GM04504 (cell line): ENCODE measurements at places on chromosomes 11 and 22.
A peak's percentile ranks its signal among the peaks of the same experiment; 100 is the strongest.

DNA sequence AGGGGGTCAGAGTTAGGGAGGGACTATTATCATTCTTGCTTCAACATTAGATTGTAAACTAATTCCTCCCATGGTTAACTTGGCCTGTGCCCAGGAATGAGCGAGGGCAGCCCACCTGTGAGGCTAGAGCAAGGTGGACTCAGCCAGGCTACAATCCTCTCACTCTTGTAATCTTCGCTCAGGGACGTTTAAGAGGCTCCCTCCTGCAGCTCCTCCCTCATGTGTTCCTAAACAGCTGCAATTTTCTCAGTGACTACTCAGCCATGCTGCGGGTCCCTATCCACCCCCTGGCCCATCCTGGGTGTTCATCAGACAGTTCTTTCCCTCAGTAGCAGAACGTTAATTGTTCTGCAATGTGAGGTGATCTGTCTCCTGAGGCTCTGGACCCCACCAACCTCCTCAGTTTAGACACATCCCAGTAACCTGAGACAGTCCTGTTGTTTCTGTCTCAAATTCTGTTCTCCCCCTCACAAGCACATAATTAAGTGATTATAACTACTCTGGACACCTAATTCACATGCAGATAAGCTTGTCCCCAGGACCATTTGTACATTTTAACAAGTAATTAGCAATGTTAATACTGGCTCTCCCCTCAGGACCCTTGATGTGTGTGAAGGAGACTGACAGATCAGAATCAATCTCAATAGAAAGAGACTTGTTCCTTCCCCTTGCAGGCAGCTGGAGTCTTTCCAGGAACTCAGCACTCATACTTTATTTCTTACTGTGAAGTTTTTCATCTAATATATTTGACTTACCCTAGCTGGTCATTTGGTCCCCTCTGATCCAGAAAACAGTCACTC, 337.2 kb upstream of the B3GAT1 start:
- no peak for DNase-seq

DNA sequence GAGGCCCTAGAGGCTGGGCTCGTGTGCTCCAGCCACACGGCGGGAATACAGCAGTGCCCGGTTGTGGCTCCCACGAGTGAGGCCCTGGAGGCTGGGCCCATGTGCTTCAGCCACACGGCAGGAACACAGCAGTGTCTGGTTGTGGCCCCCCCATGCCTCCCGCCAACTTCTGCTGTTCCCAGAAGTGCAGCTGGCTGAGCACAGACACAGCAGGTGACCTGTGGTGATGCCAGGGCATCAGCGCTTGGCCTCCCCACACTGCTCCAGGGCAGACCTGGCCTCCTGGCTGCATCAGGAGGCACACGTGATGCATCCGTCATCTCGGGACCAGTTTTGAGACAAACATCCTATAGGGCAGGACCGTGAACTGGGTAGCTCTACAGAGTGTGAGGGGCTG, 110.3 kb downstream of the KCNQ1OT1 start:
- no peak for DNase-seq

GRCh38 chr22:38034278-38034882, 22.8 kb upstream of the PICK1 start:
- peak; percentile 66 for DNase-seq

GRCh38 chr11:93131709-93132108, 66.1 kb downstream of the SLC36A4 start:
- no peak for DNase-seq

DNA sequence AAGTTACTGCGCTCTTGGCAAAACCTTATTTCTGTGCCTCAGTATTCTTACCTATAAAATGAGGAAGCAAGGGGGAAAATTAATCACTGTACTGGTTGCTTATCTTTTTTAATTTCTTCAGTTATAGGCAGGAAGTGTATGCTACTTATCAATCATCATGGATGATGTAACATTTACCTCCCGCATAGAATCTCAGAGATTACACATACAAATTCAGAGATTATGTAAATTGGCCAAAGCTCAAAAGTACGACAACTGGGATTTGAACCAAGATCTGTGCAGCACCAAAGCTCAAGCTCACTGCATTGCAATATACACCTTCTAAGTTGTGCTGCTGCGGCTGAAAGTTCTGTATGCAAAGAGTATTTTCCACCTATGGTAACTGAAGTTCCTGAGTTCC, 83.0 kb downstream of the PDHX start:
- DNase-seq: no peak
